ENCODE measurements at places on chromosomes 2 and 18.

DNA sequence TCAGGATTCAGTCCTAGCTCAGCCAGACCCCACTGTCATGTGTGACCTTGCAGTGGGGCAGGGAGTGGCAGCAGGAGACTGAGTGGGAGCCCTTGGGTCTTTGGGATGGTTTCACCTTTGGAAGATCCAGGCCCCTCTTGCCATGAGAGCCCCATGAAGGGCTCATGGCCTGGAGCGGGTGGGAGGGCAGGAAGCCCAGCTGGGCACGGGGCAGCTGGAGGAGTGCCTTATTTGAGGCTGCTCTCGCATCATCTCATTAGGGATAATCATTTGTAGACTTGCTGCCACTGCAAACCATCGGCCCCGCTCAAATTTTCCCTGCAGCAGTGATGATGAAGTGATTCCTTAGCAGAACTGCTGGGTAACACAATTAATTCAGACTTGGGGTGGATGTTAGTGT, 73.9 kb downstream of the TGOLN2 start:
- DNase-seq, result no peak

DNA sequence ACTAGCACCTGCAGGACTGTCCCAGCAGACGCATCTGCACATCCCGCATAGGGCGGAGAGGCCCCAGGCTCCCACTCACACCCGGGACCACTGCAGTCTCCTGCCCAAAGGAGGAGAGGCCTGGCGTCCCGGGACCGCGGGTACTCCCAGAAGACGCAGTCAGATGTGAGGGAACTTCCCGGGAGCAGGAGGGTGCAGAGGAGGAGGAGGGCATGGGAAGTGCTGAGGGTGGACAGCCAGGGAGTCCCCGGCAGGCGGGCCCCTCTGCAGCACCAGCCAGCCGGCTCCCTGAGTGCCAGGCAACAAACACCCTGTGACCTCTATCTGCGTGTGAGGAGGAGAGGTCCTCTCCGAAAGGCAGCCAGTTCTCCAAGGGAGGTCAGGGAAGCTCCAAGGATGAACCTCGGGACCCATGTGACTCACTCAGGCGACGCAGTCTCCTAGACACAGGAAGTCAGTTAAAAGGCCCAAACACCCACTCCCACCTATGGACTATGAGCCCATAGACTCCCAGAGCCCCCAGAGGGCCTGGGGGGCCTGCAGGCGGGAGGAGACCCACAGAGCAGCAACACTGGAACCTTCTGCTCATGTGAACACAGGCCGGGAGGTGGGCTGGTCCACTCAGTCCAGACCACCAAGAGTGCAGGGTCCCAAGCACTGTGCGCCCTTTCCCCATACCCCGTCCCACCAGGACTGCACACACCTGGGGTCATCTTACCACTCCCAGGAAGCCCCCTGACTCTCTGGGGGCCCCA, 4.2 kb downstream of the PXDN start:
- DNase-seq, result no peak

DNA sequence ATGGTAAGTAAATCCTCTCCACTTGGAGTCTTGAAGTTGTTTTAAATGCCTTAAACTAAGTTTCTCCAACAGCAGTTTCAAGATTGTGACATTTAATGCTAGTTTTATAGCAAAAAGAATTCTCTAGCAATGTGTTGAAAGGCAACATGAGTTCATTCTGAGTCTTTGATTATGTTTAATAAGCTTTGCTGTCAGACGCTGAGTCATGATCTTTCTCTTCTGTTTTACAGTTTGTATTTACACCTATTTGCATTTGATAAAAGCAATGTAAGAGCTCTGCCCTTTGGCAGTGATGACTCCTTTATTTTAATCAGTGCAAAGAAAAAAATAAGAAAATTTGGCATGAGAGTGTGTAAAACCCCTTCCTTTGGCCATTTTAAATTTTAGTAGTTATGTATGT, 497.7 kb downstream of the STK39 start:
- DNase-seq, result no peak

GRCh38 chr2:199488772-199489400, 31.1 kb upstream of the SATB2 start:
- DNase-seq, result no peak

Data from stimulated activated CD8-positive, alpha-beta memory T cell treated with anti-CD3 and anti-CD28 coated beads, Interleukin-4, amount 100 ng/mL, for 1 hour (primary cell).